ENCODE measurements at places on chromosomes 1 and 21.

DNA sequence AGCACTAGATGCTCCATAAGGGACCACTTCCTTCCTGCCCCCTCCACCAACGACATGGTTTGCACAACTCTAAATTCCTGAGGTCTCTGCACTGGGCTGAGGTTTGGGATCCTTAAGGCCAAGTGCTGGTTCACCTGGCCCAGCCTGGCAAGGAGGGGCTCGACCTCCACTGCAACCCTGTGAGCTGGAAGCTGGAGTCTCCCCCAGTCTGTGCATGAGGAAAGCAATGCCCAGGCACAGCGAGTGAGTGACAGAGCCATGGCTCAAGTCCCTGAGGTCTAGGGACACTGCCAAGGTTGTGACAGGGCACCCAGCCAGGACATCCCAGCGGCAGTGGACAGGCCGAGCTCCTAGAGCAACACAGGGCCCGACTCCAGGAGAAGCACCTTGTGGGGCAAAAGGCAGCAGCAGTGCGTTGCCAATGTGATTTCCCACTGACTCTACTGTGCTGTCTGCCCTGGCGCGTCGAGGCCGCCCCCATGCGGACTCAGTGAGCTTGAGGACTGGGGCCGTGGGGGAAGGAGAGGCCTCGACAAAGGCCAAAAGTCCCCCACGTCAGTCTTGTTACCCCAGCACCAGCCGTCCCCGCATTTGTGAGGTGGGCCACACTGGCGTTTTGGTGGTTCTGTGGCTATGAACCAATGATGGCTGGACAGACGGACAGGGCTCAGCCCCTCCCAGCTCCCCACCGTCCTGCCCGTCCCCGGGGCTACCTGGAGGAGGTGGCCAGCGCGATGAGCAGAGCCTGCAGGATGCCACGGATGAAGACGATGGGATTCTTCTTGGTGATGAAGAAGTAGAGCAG is 30.0 kb downstream of the PODN start:
- no peak for DNase-seq

- DNase-seq, result no peak
These were observed 29.1 kb upstream of the ZNF281 start for GRCh38 chr1:200438911-200439310.

GRCh38 chr1:172145231-172145651 is 275.2 kb upstream of the C1orf105 start:
- peak; percentile 35 for DNase-seq

DNA sequence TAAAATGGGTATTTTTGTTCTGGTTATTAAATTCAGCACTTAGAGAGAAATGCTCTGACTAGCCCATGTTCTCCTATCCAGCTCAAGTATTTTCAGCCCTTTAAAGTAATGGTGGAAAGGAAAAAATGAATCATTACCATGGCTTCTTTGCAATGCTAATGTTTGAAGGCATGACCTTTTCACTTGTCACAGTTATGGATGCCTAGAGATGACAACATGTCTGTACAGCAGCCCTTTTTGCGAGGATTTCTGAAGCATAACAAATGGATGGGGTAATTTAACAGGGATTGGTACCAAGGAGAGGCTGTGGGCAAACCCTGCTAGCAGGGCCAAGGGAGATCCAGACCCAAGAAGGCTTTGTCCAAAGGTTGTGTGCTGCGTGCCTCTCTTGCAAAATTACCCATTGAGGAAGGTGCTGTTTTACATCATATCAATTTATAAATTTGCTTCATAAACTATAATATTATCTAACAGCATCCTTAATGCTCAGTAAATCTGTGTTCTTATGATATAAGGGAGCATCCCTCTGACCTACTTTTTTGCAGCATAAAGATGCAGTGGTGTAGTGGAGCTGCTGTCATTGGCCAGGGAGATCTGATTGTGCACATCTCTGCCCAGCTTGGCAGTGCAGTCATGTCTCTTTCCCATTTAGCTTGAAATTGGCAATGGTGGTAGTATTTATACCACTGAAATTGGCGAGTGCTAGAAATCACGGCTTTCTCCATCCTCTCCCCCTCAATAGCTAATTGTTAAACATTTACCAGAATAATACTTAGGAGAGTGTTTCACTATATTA is 327.1 kb downstream of the PCP4 start:
- no peak for DNase-seq

DNA sequence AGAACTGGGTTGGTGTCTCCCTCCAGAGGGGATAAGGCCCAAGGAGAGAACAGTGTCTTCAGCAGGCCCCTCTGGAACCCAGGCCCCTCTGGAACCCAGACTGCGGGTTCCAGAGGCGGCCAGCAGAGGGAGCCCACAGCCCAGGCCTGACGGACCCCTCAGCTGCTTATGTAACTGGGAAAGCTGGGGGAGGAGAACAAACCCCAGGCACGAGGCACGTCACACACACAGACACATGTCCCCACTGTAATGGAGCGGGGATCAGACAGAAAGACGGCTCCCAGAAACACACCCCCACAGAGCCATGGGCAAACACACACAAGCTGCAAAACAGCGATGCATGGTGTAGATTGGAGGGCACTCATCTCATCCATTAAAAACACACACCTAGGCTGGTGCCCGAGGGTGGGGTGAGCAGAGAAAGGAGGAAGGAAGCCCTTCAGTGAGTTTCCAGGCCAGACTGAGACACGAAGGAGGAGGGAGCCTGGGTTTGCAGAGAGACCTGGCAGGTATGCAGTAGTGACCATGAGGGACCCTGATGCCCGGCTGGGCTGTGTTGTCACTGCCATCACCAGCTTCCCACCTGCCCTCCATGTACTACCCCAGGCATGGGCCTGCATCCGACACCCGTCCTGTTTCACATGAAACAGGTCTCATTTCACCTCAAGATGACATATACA is 2.8 kb upstream of the IGSF8 start:
- DNase-seq, result peak; percentile 90

DNA sequence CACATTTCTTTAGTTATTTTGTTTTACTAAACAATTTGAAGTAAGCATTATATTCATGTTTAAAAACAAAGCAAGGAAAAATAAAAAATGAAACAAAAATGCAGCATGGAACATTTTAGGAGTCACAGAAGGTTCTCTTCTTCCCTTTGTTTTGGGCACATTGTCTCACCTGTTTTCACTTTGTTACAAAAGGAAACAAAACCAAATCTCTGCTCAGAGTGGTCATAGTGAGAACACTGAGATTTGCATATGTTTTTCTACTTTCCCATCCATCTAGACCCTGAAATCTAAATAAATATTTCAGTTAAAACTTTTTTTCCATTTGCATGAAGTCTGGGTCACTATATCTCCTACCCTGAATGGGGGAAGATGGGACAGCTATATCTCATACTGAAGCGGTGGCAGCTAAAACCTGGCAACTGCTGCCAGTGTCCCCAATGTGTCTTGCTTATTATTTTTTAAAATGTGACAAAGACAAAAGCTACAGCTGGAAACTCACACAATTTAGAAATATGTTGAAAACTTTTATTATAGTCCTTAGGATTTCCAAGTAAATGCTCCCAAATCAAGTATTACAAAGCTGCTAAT is 3.5 kb downstream of the EXOC8 start:
- no peak for DNase-seq

DNA sequence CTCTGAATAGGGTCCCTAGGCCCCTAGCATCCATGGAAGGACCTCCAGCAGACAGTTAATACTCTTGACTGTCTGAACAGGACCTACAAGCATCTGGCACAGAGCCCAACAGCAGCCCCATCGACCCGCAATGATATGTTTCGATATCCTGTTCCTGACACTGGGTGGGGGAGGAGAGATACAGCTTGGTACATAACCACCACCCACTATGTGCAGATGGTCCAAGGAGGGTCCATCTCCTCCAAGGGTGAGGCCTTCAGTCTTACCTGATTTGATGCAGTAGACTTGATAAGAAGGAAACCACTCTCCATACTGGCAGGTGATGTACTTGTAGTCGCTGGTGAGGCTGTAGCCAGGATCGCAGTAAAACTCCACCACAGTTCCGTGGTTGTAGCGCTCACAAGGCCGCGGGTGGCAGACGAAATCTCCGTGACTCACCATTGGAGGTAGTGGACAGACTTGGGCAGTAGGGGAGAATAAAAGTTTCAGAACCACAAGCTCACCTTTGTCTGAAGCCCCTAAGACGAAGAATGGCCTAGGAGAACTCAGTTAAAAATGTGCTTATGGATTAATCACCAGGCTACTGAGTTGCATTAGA is 86.0 kb upstream of the TLR5 start:
- no peak for DNase-seq

DNA sequence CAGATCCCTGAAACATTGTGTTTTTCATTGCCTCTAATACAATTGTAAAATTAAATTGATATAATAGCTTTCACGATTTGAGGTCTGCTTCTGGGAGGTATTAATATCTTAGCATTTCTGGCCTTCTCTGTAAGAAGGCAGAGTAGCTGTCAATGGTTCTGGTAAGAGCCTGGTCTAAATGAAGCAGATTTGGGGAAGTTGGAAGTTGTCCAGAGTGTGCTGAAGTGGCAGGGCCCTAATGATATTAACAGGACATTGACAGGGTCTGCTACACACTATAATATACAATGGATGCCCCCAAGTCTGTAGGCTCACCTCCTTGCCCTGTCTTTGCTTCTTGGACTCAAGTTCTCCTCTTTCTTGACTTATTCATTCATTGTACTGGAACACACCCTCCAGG is 99.5 kb downstream of the C4BPA start:
- no peak for DNase-seq

GRCh38 chr1:110876748-110877341 is 3.9 kb downstream of the CD53 start:
- no peak for DNase-seq

DNA sequence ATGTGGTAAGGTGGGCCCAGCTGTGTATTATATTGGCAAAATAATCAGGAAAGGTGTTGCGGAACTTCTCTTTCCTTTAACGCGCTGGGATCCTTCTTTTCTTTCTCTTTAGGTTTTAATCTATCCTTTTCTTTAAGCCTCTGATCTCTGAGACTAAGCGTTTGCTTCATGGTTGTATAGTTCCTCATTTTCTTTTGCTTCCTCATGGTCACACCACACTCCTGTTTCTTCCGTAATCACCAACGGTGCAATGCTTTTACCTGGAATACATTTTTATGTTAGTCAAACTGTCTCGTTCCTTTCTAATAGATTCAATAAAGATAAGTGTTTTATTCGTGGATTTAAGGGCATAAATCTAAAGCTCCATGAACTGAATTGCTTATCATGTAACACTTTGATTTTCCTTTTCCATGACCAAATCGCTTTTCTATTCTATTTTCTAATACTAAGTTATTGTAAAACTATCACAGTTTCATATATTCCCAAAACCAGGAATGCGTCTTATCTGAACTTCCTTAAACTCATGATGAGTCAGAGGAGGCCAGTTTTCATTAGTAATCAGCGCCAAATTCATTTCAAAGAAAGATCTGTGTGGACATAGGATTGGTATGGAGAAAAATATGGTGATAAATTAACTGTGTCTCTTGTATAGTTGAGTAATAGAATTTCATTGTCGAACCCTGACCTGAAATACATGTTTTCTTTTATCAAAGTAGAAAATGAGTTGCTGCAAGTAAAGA is 12.2 kb downstream of the SDCCAG8 start:
- peak; percentile 45 for DNase-seq

GRCh38 chr1:161998811-161999210 is 24.9 kb downstream of the OLFML2B start:
- no peak for DNase-seq

GRCh38 chr1:25577134-25577920 is 33.9 kb downstream of the LDLRAP1 start:
- no peak for DNase-seq

DNA sequence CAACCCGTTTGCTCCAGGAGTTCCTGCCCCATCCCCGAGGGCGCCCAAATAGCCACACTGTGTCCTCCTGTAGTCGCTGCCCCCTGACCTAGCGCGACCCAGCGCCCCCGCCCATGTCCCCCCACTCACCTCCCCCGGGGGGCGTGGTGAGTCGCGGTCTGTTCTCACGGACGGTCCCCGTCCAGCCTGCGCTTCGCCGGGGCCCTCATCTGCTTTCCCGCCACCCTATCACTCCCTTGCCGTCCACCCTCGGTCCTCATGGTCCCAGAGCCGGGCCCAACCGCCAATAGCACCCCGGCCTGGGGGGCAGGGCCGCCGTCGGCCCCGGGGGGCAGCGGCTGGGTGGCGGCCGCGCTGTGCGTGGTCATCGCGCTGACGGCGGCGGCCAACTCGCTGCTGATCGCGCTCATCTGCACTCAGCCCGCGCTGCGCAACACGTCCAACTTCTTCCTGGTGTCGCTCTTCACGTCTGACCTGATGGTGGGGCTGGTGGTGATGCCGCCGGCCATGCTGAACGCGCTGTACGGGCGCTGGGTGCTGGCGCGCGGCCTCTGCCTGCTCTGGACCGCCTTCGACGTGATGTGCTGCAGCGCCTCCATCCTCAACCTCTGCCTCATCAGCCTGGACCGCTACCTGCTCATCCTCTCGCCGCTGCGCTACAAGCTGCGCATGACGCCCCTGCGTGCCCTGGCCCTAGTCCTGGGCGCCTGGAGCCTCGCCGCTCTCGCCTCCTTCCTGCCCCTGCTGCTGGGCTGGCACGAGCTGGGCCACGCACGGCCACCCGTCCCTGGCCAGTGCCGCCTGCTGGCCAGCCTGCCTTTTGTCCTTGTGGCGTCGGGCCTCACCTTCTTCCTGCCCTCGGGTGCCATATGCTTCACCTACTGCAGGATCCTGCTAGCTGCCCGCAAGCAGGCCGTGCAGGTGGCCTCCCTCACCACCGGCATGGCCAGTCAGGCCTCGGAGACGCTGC is 1.1 kb downstream of the HTR6 start:
- DNase-seq, result no peak

DNA sequence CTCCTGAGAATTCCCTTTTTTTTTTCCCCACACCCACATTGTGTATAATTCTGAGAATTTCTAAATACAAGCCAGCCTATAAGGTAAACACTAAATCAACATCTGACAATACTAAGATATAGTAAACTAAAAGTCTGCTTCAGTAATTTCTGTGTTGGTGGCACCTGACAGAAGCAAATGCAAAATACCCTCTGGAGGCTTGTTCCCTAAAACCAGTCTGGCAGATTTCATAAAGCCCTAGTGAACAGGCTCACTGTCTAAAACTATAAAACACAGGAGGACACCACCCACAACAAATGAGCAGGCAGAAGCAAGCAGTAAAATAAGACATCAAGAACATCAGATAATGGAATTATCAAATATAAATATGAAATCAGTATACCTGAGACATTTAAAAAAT is 11.5 kb downstream of the TRIM33 start:
- no peak for DNase-seq

- DNase-seq, result no peak
These were observed 225.8 kb upstream of the L1TD1 start for GRCh38 chr1:61968869-61969268.

- DNase-seq, result no peak
These were observed 226.3 kb upstream of the ADGRL2 start for GRCh38 chr1:81574408-81574807.

DNA sequence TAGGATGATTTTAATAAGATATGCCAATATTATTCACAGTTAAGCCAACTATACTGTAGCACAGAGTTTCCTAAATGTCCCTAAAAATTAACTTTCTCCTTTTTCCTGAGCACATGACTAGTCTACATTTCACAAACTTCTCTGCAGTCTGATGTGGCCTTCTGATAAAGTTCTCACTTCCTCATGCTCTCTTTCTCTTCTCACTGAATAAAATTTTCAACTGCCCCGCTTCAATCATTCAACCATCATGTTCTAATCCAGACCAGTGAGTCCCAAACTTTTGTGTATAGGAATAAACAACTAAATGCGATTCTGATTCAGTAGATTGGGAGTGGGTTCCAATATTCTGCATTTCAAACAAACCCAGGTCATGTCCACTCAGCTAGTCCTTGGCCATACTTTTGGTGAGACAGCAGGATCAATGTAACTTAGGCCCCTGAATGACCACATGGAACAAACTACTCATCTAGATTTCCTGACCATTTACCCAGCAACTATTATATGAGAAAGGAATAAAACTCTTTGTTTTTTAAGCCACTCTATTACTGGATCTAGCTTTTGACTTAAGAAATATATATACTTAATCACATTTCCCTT is 20.1 kb downstream of the TUT4 start:
- no peak for DNase-seq
